A549 (cell line): ENCODE measurements at places on chromosomes 7 and 10.

DNA sequence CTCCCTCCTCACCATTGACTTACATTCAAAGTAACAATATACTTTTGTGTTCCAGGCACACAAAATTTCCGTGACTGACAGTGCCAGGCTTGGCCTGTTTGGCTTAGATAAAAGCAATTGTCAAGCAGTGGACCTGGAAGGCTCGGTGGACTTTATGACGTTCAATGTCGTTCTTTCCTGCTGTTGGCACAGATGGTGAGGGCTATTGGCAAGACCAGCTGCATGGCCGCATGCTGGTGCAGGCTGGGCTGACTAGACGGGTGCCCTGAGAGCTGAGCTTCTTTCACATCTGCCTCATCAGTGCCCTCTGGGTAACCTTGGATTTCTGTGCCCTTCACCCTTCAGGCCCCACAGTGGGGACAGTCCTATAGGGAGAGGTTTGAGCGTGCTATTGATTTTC, 45.2 kb downstream of the WIPF3 start:
- DNase-seq: no peak

DNA sequence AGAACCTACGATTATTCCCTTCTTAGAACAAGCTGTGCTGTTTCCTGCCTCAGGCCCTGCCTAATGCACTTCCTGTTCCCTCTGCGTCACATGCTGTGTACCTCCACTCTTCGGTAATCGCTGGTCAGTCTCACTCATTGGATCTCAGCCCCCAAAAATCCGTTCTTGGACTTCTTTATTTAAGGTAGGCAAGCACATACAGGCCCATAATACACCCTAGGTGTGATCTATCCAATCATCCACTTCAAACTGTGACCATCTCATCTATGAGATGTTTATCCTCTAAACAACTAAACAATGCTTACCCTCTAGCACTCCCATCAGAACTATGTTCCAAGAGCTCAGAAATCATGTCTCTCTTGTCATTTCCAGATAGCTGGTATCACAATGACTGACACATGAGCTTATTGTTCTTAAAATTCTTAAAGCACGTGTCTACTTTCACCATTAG, 83.9 kb downstream of the CADPS2 start:
- no peak for DNase-seq

DNA sequence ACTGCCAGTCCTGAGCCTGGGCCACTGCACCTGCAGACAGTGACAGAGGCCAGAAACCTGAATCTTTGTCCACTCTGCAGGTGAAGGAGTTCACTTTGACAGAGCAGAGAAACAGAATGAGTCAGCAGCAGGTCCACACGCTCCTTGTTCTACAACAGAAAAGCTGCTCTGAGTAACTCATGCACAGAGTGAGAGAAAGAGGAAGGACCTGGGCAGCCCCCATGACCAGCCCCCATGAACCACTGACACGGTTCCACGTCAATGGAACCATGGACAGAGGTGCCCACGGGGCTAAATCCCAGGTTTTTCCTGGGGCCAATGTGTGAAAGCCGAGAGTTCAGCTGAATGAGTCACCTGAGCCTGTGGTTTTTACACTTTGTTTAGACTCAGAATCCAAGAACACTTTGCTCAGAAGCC, 40.8 kb upstream of the CTBP2 start:
- DNase-seq: peak; percentile 25

DNA sequence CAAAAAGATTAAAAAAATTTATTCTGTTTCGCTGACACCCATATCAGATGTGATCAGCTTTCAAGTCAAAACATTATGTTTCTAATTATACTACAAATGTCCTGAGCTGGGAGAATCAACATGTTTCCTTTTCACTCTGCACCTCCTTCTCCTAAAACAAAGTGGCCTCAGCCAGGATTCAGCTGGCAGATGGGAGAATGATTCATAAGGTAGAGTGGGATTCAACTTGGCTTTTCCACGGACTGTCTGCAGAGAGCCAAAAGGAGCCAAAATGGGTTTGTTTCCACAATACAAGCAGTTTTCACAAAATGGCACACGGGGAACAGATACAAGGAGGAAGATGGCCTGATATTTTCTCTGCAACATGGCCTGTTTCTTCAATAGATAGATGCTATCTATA, 376.5 kb upstream of the PRKCQ start:
- DNase-seq: no peak

DNA sequence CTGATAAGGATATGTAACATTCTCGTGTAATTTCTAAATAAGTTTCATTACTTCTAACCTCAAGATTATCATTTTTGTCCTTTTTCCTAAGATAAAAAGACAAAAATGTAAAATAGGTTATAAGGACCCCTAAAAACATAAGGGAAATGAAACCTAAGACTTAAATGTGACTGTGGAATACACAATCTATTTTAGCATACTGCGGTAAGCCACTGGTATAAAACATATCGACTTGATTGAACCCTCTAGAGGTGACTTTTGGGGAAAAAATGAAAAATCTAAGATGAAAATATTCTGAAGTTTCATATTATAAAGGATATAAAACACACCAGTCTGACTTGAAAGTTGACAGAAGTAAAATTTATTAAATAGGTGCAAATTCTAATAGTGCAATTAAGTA, 1.9 kb downstream of the NAMPT start:
- DNase-seq: no peak
